Naive thymus-derived CD4-positive, alpha-beta T cell (primary cell): ENCODE measurements at places on chromosomes 1 and 21.

- H3K27ac ChIP-seq = no peak overlapping the region
- H3K4me3 ChIP-seq = no peak overlapping the region
- no peaks in the 10 kb centered on the region for H3K36me3 ChIP-seq
- no peaks in the 10 kb centered on the region for H3K27me3 ChIP-seq
- H3K4me1 ChIP-seq = no peaks in the 10 kb centered on the region
Measured at GRCh38 chr1:8096105-8097011, 70.2 kb upstream of the ERRFI1 start.

GRCh38 chr21:42527489-42528158, 14.0 kb downstream of the SLC37A1 start:
- peaks cover 14% of the 10 kb centered on the region for H3K36me3 ChIP-seq
- peaks cover 30% of the 10 kb centered on the region for H3K4me1 ChIP-seq
- H3K27me3 ChIP-seq = no peaks in the 10 kb centered on the region
- DNase-seq = peak; percentile 87
- H3K27ac ChIP-seq = peak overlapping the region; percentile 68

DNA sequence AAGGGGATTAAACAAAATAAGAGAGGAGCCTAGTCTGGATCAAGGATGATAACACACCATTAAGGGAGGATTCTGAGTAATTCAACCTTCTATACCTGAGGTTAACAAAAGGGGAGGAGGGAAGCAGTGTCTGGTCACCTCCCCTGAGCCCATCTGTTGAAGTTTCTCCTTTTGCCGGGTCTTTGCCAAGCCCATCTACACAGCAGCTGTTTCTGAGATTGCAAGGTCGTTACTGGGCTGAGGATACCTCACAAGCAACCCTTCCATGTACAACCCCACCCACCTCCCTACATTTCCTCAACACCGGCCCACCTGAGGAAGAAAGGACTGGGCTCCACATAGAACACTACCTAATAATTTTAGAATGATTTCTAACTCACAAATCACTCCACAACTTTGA, 26.3 kb downstream of the LRRC52 start:
- H3K36me3 ChIP-seq = no peaks in the 10 kb centered on the region
- no peaks in the 10 kb centered on the region for H3K27me3 ChIP-seq
- H3K4me3 ChIP-seq = no peak overlapping the region
- no peak for DNase-seq
- H3K4me1 ChIP-seq = no peaks in the 10 kb centered on the region

DNA sequence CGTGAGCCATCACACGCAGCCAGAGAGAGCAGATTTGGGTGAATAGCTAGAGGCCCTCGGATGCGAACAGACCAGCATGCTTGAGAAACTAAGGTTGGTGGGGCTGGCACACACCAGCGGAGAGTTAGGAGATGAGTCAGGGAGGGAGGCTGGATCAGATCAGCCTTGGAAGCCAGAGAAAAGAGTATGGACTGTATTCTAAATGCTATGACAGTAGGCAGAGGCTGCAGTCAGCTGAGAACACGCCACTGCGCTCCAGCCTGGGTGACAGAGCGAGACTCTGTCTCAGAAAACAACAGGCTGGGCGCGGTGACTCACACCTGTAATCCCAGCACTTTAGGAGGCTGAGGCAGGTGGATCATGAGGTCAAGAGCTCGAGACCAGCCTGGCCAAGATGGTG, 4.0 kb upstream of the PLEKHM2 start:
- no peak overlapping the region for H3K27ac ChIP-seq
- no peaks in the 10 kb centered on the region for H3K36me3 ChIP-seq
- no peaks in the 10 kb centered on the region for H3K27me3 ChIP-seq
- peaks cover 7% of the 10 kb centered on the region for H3K4me1 ChIP-seq
